ENCODE measurements at places on chromosomes 5 and 9.

DNA sequence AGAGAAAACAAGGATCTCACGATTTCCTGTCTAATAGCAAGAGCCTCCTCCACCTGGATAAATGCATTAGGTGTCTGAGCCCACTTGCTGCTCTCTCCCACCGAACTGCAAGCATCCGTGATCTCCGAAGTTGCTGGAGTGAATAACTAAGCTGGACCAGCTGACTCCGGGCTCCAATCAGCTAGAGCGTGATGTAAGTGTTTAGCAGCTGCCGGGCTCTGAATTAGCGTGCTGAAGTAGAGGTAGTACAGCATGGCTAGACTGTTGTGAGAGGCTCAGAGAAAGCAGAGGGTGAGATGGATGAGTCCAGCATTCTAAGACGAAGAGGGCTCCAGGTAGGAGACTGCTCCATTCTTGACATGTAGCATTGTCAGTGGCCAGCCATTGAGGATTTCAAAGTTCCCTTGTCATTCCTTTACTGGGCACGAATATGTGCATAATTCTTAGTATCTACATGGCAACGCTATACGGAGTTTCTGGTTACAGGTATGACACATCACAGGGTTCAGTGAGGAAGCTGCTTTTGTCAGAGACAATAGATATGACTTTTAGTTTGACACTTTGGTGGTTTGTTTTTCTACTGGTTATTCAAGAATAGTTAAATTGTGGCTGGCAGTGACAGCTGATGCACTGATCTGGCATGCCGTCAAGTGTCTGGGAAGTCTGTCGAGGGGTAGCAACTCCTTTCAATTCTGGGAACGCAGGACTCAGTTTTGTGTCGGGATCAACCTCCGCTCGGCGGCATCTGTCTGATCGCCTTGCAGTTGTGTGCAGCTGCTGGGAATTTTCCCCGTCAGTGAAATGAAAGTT, 232.6 kb downstream of the MAST4 start:
- peak; percentile 51 for DNase-seq

GRCh38 chr5:142900927-142901326, 130.8 kb downstream of the ARHGAP26 start:
- DNase-seq, result peak; percentile 45

- DNase-seq, result no peak
Measured at GRCh38 chr9:135822374-135822755, 85.0 kb downstream of the CAMSAP1 start.

DNA sequence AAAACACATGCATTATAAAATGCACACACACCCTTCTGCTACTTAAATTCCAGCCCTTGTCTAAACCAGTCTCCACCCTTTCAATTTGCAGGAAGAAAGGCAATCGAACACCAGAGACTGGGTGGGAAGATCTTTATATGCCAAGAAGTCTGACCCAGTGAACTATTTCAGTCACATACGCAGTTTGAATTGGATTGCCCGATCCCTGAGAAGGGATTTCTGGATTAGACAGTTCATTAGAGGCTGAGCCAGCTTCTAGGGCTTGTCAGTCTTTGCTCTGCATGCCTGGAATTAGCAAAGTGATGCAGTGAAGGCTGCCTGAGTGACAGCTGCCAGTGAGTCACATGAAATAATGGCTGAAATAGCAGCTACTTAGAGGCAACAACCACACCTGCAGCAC, 159.9 kb downstream of the PPP2R2B start:
- peak; percentile 71 for DNase-seq

DNA sequence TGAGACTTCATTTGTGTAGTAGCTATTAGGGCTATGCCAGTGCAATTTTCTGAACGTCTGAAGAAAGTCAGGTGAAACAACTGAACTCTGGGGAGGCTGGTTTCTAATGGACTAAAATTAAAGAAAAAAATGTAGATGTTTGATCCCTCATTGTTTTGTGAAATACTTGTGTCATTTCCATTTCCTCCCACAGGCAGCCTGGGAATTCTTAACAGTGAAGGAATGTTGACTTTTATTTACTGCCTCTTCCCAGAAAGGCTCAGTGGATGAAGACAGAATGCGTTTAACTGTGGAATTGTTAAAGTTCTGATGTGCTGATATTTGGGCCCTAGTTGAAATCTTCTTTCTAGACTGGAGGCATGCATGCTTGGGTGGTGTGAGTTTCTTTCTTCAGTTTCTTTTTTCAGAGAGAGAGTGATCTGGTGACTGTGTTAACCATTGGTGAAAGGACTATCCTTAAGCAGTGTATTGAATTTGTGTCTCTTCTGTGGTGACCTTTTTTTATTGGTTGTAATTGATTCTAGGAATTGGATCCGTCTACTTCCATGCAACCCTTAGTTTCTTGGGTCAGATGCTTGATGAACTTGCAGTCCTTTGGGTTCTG, 15.5 kb downstream of the ACER2 start:
- no peak for DNase-seq

DNA sequence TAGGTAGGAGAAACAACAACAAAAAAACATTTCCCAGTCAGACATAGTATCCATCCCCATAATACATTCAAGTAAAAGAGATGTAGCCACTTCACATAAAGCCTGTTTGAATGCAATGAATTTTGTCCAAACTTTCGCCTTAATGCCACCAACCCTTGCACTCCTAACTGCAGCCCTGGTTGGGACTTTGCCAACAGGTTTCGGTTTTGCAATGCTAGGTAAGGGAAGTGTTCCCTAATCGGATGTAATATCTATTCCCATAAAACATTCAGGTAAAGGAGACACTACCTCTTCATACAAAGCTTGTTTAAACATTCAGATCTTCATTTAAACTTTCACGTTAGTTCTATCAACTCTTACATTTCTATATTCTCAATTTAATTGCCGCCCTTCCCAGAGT, 336.1 kb downstream of the DRD1 start:
- DNase-seq, result no peak

- DNase-seq, result no peak
Measured at GRCh38 chr5:143642791-143643190, 169.2 kb upstream of the HMHB1 start.

- DNase-seq, result no peak
Measured at GRCh38 chr5:39415201-39415600, 9.6 kb downstream of the DAB2 start.

GRCh38 chr5:132363431-132364112, 5.9 kb upstream of the SLC22A5 start:
- peak; percentile 88 for DNase-seq

DNA sequence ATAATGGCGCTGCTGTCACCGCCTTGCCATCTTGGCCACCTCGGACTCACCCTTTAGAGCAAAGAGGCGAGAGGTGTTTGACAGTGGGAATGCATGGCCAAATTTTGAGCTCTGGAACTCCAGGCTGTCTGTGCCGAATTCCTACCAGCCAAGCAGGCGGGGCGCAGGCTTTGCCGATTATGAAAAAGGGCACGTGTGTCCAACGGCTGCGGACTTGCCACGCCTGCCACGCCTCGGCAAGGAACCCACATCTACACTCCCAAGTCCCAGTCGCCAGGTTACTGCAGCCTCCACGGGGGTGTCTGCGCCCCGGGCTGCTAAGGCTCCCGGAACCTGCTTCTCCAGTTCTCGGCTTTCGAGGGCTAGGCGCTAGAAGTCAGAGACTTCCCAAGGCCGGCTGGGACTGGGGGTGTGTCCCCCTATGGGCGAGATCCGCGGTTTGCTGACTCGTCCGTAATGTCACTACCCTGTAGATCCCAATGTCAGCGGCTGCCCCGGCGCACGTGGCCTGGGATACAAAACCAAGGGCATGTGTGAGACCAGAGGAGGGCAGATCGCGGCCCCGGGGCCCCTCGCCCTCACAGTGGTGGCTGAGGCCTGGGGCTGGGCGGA, 2.8 kb downstream of the NPR3 start:
- DNase-seq, result peak; percentile 57

- DNase-seq, result no peak
Measured at GRCh38 chr9:22088717-22089061, 79.6 kb upstream of the CDKN2B start.

DNA sequence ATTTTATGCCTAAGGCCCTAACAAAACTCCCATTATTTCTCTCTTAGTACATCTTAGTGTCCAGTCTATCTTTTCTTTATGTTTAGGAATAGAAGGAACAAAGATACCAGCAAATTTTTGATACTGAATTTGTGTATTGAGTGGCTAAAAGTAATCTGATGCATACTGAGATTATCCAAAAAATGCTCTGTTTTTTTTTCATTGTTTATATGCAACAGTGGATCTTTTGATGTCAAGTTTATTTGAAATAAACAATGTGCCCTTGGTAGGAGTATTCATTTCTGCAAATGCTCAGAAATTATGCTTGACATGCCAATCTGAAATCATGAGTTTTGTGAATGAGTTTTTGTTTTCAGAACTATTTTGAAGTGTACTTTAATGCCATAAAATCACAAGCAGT, 58.7 kb downstream of the CCDC192 start:
- DNase-seq, result no peak

DNA sequence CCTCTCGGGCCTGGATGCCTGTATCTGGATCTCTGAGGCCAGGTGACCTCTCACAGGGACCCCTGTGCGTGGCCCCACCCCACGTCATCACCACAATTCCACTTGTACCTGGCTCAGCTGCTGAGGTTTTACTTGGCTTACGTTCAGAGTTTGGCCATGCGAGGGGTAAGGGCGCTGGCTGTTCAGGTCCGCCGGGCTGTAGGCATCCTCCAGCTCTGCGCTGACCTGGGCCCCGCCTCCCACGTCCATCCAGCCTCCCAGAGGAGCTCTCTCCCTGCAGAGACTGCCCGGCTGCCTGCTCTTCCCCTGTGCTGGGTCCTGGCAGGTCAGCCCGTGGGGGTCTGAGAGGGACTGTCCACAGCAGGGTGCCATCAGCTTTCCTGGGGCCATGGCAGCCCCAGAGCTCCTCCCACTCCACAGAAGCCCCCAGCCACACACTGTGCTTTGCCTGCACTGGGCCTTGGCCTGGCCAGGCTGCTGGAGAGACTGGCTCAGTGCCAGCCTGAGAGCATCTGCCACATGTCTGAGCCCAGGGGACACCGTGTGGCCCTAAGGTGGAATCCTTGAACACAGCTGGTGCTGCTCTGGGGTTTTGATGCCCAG, 43.6 kb downstream of the SLC6A3 start:
- no peak for DNase-seq

DNA sequence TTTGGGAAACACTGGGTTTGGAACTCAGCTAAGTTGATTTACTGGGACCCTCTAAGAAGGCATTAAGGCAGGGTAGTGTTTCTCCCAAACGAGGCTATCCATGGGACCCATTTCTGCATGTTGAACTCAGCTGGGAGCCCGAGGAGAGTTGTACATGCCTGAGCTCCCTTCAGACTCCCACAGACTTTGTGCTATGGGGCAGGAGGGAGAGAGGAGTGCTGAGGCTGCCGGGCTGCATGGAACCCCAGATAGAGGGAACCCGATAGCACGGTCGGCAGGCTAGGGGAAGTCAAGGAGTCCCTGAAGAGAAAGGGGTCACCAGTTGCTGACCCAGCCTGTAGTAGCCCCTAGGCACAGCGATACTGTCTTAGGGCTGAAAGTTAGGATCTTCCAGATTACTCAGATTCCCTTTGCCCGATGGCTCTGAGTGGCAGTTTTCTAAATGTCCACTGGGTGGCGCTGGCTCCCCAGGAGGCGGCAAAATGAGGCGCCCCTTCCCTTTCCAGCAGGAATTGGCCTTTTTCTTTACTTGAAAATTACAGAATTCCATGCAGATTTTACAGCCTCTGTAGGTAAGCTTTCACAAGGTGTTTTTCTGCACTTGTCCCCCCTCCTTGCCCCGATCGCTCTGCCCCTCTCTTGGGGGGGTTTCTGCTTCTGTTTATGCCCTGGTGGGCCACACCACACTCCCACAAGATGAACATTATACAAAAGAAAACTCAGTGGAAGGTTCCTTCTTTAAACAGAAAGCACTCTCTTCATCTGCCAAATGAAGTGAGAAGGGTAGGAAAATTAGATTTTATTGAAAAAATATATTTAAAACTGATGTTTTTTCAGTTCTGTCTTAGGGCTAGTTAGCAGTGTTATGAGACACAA, 17.8 kb downstream of the NANS start:
- DNase-seq, result peak; percentile 85

DNA sequence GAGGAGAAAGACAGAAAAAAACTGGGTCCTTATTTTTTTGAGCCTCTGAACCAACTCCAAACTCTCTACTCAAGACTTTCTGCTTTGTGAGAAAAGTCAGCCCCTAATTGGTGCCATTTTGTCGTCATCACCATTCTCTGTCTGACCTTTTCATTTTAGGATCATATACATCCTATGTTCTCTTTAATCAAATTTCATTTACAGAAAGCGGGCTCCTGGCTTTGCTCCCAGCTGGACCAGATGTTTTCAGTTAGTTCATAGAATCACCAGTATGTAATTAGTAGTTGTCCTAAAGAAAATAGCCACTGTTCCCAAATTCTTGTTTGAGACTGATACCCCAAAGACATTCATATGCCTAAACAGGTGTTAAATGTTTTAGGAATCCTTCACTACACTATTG, 28.6 kb upstream of the SLCO4C1 start:
- DNase-seq, result no peak

DNA sequence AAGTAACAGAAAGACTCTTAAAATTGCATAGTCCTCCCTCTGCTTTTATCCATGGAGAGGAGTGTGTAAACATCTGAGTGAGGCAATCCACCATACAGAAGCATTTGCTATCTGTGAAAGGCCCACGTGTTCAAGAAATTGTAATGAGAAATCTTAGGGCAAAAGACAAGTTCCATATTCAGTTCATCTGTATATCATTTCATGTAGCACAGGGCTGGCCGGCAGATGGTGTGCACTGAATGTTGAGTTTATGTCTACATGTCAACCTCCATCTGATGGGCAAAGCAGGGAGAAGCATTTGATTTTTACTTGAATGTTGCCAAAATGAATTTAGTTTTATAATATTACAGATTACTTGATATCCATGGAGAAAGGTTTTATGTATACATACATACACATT, 179.5 kb upstream of the RAD23B start:
- no peak for DNase-seq

DNA sequence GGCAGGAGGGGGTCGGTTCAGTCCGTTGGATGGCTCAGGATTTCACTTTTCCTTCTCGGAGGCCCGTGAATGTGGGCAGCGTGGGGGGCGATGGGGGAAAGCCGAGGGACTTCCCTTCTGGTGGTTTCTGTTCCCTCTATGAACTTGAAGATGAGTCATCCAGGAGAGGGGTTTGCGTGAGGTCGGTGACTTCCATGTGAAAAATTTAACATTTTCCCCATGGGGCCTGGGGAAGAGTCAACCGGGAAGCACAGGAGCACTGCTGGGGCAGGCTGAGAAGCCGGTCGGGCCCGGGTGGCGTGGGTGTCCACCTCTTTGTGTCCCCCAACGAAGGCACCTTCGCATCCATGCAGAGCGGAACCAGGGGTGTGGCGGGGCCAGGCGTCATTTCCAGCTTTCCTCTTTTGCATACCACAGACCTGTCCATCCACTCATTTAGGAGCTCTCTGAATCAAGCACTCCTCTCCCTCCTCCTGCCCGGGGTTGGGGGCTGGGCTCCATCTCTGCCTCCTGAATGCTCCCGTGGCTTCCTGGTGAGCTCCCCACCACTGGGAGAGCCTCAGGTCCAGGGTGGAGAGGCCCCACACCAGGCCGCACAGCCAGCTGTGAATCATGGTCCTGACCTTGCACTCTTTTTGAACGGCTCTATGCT, 68.4 kb downstream of the ANKRD33B start:
- DNase-seq, result no peak
